ENCODE measurements at places on chromosomes 6 and 20.

- no peak for DNase-seq
Observed at GRCh38 chr6:100633096-100633777, 168.5 kb upstream of the SIM1 start.

GRCh38 chr6:156697225-156697830, 79.8 kb upstream of the ARID1B start:
- DNase-seq, result no peak

GRCh38 chr6:111710911-111711310, 105.2 kb upstream of the TRAF3IP2 start:
- no peak for DNase-seq

DNA sequence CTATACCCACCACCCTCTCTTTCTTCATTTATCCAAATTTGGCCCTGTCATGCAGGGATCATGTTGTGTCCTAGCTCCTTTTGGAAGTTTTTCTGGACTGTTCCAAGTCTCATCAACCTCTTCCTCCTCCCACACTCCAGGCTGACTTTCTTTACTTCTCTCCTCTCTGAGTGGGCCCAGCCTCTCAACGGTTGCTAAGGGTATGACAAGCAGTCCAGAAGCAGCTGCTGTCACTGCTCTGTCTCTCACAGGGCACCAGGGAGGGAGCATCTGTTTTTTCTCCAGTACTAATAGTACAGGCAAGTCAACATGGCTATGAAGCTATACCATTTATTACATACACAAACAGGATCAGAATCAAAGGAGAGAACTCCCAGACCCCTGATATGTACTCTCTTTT, 8.2 kb downstream of the NT5DC1 start:
- DNase-seq, result no peak

- no peak for DNase-seq
Observed at GRCh38 chr20:53995949-53996348, 74.4 kb downstream of the BCAS1 start.

DNA sequence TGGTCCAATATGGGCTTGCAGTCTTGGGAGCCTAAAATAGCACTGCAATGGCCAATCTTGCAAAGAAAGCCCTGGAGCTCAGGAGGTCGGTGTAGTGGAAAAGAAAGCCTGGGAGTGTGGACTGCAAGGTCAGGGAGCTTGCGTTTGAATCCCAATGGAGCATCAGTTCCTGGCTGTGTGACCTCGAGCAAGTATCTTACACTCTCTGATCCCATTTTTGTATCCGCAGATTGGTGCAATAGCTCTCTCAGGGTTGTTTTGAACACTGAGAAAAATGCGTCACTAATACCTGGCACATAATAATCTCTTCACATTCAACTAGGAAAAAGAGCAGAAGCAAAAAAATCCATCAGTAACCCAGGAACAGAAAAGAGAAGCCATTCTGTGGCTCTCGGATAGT, 7.3 kb downstream of the PMEPA1 start:
- DNase-seq, result no peak

GRCh38 chr6:169589293-169589692, 112.5 kb downstream of the WDR27 start:
- DNase-seq, result no peak

GRCh38 chr6:34616227-34616585, 60.1 kb upstream of the SPDEF start:
- no peak for DNase-seq

GRCh38 chr20:61331543-61331942, 79.5 kb downstream of the CDH4 start:
- DNase-seq, result no peak

GRCh38 chr6:146985111-146985510, 219.1 kb upstream of the STXBP5 start:
- DNase-seq, result no peak

DNA sequence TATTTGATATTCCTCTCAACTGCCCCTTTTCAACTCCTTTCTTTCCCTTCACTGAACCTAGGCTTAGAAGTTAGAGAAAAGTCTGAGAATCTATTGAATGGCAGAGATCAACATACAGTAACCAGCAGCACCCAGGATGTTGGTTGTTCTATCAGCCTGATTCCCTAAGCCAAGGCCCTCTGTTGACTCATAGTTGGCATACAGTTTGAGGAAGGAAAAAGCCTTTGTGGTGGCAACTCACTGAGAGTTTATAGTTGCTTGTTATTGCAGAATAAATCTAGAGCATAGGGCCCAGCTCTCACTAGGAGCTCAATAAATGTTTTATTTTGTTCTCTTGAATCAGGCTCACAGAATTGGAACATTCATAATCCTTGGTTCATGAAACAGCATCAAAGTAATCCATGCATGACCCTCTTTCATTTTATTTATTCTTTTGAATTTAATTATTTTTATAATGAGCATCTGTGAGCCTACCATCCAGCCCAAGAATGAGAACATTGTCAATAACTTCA, 119.1 kb upstream of the ADGRF1 start:
- no peak for DNase-seq

GRCh38 chr20:57650266-57650665, 30.0 kb upstream of the ZBP1 start:
- DNase-seq, result no peak

- DNase-seq, result no peak
Observed at GRCh38 chr20:21373436-21373835, 23.9 kb downstream of the NKX2-4 start.

- no peak for DNase-seq
Observed at GRCh38 chr20:46551522-46552381, 1.3 kb upstream of the OCSTAMP start.

DNA sequence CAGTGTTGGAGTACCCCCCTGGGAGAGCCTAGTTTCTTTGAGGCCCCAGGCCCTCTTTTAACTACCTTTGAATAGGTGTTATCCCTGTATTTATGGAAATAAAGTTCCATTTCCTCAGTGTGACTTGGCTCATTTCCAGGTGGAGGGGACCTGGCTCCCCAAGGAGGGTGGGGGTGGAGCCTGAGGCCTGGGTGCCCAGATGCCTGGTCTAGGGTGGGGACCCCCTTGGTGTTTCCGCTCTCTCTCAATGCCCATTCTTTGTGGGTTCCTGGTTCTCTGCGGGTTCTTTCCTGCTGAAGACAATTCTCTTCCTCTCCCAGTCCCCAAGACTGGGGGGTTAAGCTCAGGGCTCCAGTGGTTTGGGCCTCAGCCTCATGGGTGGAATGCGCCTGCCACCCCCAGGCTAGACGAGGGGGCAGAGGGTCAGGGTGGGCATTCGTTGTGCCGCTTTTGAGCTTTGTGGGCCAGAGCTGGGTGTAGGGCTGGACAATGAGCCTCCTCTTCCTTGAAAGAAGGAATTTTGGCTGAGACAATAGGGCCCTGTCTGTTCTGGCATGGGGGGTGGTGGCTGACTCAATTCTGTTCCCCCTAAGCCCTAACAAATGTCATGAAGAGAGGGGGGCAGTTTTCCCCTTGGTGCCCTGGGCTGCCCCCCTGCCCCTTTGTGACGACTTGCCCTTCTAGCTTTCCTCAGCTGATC, 686 bp upstream of the EGFL8 start:
- no peak for DNase-seq

Data from SW 1271 (cell line).